Inflammatory macrophage (primary cell): ENCODE measurements at places on chromosomes 16 and 17.
A peak's percentile ranks its signal among the peaks of the same experiment; 100 is the strongest.

DNA sequence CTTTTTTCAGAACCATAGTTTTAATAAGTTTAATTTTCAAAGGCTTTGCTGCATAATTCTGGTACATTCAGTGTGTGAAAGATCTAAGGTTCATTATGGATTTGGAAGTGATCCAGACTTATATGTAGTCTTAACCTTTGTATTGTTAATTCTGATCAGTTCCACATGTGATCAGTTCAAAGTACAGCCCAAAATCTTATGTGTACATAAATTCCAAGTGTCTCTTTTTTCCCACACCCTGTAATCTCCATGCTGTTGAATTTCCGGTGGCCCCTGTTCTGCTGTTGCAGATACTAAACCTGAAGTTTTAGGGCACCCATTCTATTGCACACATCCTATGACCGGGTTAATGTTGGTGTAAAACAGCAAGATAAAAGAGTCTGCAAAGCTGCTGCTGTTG, 1147.5 kb upstream of the CDH8 start:
- DNase-seq = no peak

- no peak for DNase-seq
Measured at GRCh38 chr16:55393991-55394390, 70.0 kb downstream of the IRX6 start.

DNA sequence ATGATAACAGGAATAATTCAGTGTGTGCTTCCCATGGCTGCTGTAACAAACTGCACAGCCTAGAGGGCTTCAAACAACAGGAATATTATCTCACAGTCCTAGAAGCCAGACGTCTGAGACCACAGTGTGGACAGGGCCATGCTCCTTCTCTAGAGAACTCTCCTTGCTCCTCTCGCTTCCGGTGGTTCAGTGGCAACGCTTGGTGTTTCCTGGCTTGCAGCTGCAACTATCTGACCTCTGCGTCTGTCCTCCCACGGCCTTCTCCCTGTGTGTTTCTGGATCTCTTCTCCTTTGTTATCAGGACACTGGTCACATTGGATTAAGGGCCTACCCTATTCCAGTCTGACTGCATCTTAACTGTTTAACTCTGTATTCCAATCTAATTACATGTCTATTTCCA, 414.3 kb downstream of the MAF start:
- DNase-seq = peak; percentile 32

GRCh38 chr17:77856551-77857305, 101.8 kb upstream of the TNRC6C start:
- no peak for DNase-seq

DNA sequence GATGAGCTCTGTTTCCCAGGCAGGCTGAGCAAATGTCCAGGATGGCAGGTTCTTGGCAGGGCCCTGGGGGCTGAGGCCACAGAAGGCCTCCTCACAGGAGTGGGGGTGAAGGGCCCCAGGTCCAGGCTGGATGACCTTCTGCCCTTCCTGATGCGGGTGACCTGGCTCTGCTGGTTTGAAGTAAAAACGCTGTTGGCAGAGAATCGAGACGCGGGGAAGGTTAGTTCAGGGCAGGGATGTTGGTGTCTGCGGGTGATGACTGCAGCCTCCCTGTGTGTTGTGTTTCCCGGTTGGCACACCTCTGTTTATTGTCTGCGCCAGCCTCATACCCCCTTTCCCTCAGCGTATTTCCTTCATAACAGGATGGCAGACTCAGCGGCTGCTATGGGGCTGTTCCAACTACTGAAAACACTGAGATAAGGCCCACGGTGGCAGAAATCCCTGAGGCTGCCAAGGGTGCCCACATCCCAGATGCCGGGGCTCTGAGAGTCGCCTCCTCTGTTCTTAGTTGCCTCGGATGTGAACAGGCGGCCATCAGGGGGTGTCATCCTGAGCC, 104.6 kb downstream of the METRNL start:
- no peak for DNase-seq
